ENCODE measurements at places on chromosomes 5 and 9.

GRCh38 chr9:120663950-120664349, 50.3 kb downstream of the MEGF9 start:
- no peak for DNase-seq

DNA sequence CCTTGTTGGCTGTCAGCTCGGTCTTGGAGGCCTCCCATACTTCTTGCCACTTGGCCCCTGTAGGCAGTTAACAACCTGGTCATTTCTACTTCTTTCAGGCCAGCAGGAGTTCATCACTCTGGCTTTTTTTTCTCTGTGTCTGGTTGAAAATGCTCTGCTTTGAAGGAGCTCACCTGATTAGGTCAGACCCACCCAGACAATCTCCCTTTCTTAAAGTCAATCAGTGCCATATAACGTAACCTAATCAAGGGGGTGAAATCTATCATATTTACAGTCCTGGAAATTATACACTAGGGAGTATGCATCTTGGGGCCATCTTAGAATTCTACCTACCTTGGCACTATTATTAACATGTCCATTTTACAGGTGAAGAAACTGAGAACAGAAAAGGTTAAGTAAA, 155.4 kb downstream of the SREK1 start:
- no peak for DNase-seq

GRCh38 chr5:116521173-116521872, 53.3 kb downstream of the SEMA6A start:
- peak; percentile 5 for DNase-seq

DNA sequence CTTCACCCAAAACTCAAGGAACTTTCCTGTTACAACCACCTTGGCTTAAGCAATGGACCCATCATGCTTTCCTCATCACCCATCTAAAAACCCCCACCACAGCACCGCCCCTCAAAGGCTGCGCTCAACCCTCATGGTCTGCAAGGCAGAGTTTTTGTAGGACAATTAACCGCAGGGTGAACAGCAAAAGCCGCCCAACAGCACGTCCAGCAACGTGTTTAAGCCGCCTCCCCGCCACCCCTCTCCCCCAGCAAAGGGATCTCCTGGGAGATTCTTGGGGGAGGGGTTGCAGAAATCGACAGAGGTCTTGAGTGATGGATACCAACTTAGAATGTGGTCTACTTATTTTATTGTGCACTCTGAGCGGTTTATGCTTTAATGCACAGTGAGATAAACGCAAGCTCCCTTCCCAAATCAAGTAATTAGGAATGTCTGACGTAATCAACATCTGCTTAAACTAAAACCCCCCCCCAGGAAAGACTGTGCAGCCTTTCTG, 1.9 kb downstream of the ROR2 start:
- no peak for DNase-seq

DNA sequence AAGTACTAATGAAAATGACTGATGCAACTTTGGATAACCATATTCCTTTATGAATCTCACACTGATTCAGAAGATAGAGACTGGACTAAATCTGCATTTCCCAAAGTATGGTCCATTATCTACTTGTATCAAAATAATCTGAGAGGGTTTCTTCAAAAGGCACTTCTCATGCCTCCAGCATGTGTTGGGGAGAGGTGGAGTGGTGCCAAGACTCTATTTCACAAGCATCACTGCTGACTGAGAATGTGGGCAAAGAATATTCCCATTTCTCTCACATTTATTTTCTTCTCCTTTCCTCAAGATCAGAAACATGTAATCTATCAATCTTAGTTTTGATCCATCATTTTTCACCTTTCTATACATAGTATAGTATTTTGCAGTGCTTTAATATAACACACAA, 135.4 kb downstream of the GABRB2 start:
- no peak for DNase-seq

DNA sequence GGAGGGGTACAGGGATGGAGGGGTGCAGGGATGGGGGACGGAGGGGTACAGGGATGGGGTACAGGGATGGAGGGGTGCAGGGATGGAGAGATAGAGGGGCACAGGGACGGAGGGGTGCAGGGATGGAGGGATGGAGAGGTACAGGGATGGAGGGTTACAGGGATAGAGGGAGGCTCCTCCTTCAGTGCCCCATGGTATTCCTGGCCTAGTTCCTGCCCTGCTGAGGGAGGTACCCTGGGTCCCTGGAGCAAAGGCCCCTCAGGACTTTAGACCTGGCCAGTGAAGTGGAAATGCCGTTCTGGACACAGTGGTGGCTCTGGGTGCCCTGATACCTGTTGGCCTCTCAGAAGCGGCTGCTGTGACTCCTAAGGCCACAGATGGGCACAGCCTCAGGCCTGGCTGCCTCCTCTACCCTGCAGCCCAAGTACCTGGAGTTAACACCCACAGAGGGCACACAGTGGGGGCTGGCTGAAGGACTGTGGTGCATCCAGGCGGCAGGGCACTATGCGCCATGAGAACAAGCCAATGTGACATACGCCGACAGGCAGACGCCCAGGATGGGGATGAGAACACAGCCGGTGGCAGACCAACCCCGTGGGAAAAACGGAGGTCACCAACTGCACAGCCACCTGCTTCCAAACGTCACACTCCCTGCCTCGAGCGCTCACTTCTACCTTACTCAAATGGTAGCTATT, 8.4 kb downstream of the PTGES2 start:
- no peak for DNase-seq

GRCh38 chr9:12972608-12973589, 198.1 kb downstream of the LURAP1L start:
- DNase-seq = no peak

DNA sequence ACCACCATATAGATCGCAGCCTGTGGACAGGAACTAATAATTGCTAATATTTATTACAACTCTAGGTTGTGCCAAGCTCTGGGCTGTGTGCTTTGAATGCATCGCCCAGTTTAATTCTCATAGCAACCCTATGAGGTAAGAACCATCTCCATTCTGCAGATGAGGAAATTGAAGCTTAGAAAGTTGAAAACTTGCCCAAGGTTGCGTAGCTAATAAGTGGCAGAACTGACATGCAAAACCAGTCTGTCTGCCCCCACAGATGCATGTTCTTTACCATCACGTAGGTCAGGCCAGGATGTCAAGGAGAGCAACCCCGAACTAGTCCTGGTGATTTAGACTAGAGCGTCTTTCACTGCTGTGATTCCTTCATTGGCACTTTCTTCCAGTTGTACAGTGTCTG, 15.6 kb downstream of the WWC1 start:
- no peak for DNase-seq

GRCh38 chr5:20680718-20681302, 692.8 kb upstream of the CDH18 start:
- peak; percentile 65 for DNase-seq

- no peak for DNase-seq
Measured at GRCh38 chr5:35320029-35320428, 89.7 kb upstream of the PRLR start.

GRCh38 chr9:127336506-127337352, 60.2 kb upstream of the SLC2A8 start:
- DNase-seq = peak; percentile 92
